ENCODE measurements at places on chromosomes 3 and 15.

- DNase-seq, result no peak
These were observed 99.7 kb upstream of the LRRC3B start for GRCh38 chr3:26522919-26523318.

DNA sequence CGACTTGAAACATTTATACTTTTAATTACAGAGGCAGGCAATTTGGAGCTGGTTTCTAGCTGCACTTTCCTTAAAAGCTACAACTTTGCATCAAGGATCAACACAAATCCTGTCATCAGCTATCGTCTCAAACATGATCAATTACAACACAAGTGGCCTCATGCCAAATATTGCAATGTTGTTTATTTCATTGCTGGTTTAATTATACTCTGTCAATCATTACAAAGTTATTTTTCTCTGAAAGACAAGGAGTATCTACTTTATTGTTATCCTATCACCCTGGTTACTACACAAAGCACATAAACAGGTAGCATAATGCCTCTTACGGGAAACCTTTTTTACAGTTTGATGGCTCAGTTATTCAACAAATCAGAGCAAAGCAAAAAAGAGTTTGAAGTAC, 58.0 kb upstream of the FOXB1 start:
- DNase-seq, result no peak

DNA sequence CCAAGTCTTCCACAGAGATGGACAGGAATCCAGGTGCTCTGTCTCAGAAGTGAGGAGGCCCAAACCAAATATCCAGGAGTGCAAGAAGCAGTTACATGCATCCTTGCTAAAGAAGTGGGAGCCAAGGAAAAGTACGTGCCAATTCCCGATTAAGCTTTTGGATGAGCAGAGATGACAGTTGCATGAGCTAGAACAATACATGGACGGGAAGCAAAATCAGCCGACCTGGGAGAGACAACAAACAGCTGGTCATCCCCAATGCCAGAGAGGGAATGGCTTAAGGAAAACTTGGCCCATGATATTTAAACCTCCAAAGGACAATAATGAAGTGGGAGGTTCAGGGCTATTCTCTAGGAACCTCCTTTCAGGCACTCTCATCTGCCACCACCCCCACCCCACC, 86.0 kb upstream of the ABHD17C start:
- no peak for DNase-seq

DNA sequence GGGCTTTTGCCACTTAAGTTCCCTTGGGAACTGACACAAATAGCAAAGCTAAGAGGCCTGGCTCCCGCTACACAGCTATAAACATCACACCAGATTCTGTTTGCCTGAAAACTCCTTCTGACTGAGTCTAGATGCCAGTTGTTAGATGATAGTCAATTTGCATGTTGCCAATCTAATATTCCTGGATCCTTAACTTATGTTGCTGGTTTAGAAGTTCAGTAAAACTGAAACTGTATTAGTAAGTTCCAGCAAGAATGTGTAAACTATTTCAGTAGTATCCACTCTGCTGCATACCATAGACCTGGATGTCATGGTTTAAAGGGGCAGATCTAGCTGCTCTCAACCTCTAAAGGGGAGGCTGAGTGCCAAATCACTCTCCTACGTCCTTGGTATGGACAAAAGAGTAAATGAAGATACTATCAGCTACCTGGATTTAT, 27.1 kb upstream of the LACTB start:
- no peak for DNase-seq

- no peak for DNase-seq
These were observed 12.2 kb downstream of the CGNL1 start for GRCh38 chr15:57388464-57388863.

All from NCI-H2081 treated with DMSO at 0.1 percent for 48 hours (cell line).